ENCODE measurements at places on chromosomes 7 and 10. TPM values are rescaled to one million over a fixed set of nuclear protein-coding genes. Genes with fewer than 3 reads are reported as not detected.

Gene GNAT3
- total RNA-seq: not detected

Gene EFCAB10
- not detected for total RNA-seq

Gene RBP3
- not detected for total RNA-seq

Gene VDAC2
- 428 TPM for total RNA-seq

Gene KLHDC10
- total RNA-seq: 28.5 TPM

Gene FAM25G
- total RNA-seq: not detected

Gene VPS37D
- 2.5 TPM for total RNA-seq

GRCh38 chr7:22855049-22855392 lies 32.4 kb upstream of the TOMM7 start:
- DNase-seq: no peak

GRCh38 chr7:28750981-28751380 lies 207.1 kb downstream of the TRIL start:
- no peak for DNase-seq

DNA sequence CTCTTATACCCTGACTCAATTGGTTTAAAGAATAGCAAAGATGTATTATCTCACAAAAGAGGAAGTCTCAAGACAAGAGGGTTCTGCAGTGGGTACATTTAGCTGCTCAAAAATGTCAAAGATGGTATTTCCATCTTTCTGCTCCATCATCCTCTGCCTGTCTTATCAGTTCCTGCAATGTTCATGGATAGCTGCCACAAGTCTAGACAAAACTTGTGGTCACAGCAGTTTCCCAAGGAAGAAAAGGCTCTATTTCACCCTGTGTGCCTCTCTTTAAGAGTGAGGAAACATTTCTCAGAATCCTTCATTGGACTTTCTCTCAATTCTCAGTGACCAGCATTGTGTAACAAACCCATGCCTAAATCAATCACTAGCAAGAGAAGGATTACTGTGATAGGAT lies 634.2 kb upstream of the AUTS2 start:
- no peak for DNase-seq

- DNase-seq: peak; percentile 52
Measured at GRCh38 chr10:6204063-6204340, 1.3 kb downstream of the PFKFB3 start.
